GM12878 (cell line): ENCODE measurements at places on chromosomes 2 and 18. TPM values are rescaled to one million over a fixed set of nuclear protein-coding genes. Genes with fewer than 3 reads are reported as not detected.

DNA sequence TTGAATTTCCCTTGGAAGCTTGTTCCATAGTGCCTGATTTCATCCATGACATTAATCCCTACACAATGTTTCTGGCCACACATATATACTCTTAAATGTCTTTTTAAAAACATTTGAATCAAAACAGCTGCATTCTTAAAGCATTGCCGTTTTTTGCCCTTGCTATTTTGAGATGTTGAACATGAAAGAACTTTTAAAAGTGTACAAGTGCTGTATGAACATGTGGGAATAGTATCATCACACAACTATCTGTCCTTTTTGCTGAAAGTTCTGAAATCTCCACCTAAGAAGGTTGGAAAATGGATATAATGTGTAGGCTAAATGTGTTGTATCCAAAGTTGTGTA, 318.7 kb upstream of the UBE2E3 start:
- DNase-seq: no peak

- DNase-seq: no peak
Measured at GRCh38 chr18:24296276-24296675, 101.3 kb downstream of the OSBPL1A start.

- DNase-seq: no peak
Measured at GRCh38 chr2:101985793-101986164, 6.0 kb upstream of the IL1R2 start.

- no peak for DNase-seq
Measured at GRCh38 chr2:105544591-105545377, 145.9 kb upstream of the FHL2 start.

DNA sequence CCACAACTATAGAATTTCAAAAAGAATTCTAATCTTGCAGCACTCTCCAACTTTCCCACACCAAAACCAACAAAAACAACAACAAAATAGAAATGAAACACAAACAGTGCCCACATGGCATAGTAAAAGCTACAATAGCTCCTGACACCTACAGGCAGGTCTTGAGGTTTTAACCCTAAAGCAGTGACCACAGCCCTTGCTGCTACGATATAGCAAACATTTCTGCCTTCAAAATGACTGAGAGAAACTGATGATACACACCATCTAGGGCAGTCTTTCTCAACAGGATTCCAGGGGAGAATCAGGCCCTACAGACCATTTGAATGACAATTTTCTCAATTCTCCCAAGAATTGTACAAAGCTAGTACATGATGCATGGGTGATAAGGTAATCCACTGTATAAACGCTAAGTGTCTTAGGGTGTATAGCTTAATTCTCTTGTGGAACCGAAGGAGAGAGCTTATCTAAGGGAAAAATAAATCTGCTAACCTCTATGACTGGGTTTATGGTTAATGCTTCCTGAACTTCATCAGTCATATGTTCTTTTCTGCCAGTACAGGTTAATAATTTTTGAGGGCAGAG, 46.5 kb downstream of the TRAK2 start:
- DNase-seq: no peak

DNA sequence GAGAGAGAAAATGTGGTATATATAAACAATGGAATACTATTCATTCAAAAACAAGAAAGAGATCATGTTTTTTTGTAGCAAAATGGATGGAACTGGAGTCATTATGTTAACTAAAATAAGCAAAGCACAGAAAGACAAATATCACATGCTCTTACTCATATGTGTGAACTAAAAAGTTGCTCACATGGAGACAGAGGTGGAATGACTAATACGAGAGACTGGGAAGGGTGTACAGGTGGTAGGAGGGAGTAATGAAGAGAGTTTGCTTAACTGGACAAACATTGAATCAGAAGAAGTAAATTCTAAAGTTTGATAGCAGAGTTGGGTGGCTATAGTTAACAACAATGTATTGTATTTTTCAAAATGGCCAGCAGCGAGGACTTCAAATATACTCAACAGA, 1080.7 kb upstream of the CHAC2 start:
- DNase-seq: no peak

GRCh38 chr2:10810202-10811161, 2.1 kb downstream of the PDIA6 start:
- DNase-seq: peak; percentile 36

GRCh38 chr18:3323900-3324299, 62.0 kb downstream of the MYL12B start:
- peak; percentile 7 for DNase-seq

KCNIP3 gene
- total RNA-seq: not detected in 2 replicates

ZEB2 gene
- total RNA-seq: 2.6 and 3.6 TPM in 2 replicates
